Glutamatergic neuron (in vitro differentiated cells): ENCODE measurements at places on chromosomes 1 and 21. TPM values are rescaled to one million over a fixed set of nuclear protein-coding genes. Genes with fewer than 3 reads are reported as not detected.

BRINP2 gene
- 1.7 TPM for total RNA-seq

ZFP69B gene
- total RNA-seq = 10.7 TPM

DNA sequence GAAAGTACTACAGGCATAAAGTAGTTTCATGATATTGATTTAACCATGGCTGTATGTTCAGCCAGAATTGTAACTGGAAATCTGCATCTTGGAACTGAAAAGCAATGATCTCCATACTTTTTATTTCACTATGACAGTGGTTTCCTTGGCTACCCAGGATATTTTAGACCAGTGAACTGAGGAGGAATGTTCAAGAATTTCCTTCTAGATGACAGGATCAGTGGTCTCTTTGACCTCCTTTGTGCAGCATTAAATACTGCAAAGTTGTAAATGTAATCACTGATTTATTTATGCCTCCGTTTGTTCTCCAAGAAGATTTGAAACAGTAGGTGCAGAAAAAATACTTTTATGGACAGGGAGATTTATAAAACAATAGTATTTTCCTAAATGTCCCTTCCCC, 39.5 kb downstream of the VPS13D start:
- no peak for DNase-seq

- no peak for DNase-seq
These were observed 41.3 kb downstream of the PLPPR4 start for GRCh38 chr1:99305626-99306025.

DNA sequence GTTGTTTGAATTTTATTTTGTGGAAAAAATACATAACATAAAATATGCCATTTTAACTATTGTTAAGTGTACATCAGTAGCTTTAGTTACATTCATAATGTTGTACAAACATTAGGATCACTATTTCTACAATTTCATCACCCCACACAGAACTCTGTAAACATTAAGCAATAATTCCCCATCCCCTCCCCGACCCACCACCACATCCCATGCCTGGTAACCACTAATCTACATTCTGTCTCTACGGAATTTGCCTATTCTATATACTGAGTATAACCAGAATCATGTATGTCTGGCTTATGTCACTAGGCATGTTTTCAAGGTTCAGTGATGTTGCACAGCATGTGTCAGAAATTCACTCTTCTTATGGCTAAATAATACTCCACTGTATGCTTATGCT, 47.7 kb downstream of the CDC42BPA start:
- DNase-seq = no peak

DNA sequence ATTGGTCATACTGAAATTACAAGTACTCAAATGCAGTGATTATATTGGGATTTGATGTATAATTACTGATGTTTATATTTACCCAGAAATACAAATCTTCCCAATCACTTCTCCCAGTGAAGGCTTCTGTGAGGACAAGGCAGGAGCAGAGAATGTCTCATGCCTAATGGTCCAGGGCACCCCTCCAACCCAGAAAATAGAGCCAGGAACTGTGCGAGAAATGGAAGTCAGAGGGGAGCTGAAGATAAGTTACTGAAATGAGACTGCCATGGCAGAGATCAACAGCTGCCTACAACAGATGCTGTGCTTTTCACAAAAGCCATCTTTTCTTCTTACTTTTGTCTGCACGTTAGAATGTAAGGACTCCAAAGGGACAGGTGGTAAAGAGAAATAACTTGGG, 171.2 kb downstream of the TTLL7 start:
- DNase-seq = no peak

GRCh38 chr1:200880212-200880611, 7.4 kb downstream of the GPR25 start:
- no peak for DNase-seq

- DNase-seq = no peak
These were observed 394 bp upstream of the GRHL3 start for GRCh38 chr1:24318615-24319311.

- DNase-seq = no peak
These were observed 160.6 kb upstream of the JUN start for GRCh38 chr1:58944439-58944838.

GRCh38 chr1:227914801-227915563, 32.8 kb downstream of the WNT9A start:
- DNase-seq = peak; percentile 19
